ENCODE measurements at places on chromosomes 12 and 14.

GRCh38 chr12:97398704-97399103, 63.9 kb upstream of the RMST start:
- no peak for DNase-seq

- no peak for DNase-seq
Measured at GRCh38 chr14:98605043-98605442, 667.0 kb downstream of the BCL11B start.

GRCh38 chr14:102644523-102644922, 52.1 kb downstream of the RCOR1 start:
- DNase-seq: no peak

GRCh38 chr14:41986700-41987099, 380.0 kb downstream of the LRFN5 start:
- DNase-seq: no peak

DNA sequence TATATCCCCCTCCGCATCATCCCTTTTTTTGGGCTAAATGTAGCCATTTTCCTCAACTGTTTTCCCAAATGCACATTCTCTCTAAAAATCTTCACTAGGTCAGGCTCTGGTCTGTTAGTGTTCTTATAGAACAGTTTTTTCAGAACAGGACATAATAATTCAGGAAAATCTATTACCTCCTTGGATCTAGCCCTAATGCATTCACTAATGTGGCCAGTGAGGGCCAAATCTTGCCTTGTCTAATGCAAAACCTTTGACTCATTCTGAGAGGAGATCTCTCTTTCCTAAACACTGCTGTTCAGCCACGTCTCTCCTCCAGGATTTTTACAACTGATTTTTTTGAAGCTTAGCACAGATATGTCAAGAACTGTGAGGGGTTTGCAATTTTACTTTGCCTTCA, 15.5 kb downstream of the C14orf132 start:
- DNase-seq: no peak

DNA sequence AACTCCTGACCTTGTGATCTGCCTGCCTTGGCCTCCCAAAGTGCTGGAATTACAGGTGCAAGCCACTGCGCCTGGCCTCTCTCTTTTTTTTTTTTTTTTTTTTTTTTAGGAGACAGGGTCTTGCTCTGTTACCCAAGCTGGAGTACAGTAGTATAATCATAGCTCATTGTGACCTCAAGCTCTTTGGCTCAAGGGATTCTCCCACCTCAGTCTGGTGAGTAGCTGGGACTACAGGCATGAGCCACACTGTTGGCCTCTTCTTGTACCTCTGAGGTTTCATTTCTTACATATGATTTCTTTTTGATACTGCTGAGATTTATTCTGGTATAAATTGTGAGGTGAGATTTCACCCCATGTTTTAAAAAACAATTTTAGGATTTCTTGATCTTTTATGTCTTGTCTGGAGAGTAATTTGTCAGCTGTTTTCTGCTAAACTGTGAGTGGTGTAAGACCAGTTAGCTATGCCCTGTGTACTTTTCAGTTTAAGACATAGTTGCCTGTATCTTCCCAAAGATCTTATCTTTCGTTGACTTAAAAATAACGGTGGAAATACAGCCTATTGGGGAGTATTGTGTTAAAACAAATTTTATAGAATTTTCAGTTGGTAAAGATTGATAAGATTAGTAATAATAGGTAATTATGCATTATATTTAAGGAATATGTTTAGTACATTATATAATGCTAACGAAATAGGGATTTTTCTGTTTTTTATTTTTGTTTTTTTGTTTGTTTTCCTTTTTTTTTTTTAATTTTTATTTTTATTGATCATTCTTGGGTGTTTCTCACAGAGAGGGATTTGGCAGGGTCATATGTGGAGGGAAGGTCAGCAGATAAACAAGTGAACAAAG, 31.7 kb downstream of the WDR20 start:
- no peak for DNase-seq

- DNase-seq: no peak
Measured at GRCh38 chr14:51396222-51396815, 156.3 kb downstream of the TMX1 start.

DNA sequence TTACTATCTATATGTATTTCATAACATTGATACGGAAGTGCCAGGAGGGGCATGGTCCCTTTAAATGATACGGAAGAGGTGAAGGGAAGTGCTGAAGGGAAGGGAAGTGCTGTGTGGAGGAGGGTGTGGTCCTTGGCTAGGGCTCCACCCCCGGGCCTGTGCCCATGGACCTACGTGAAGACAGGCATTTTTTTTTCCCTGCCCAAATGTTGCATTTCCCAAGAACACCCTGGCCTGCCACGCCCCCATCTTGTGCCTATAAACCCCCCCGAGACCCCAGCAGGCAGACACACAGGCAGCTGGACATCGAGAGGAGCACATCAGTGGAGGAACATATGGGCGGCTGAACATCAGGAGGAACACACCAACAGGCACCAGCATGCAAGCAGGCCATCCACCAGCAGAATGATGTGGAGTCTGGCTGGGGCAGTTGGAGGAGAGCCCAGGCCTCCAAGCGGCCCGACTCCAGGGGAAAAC, 134.1 kb downstream of the SLC41A2 start:
- no peak for DNase-seq

DNA sequence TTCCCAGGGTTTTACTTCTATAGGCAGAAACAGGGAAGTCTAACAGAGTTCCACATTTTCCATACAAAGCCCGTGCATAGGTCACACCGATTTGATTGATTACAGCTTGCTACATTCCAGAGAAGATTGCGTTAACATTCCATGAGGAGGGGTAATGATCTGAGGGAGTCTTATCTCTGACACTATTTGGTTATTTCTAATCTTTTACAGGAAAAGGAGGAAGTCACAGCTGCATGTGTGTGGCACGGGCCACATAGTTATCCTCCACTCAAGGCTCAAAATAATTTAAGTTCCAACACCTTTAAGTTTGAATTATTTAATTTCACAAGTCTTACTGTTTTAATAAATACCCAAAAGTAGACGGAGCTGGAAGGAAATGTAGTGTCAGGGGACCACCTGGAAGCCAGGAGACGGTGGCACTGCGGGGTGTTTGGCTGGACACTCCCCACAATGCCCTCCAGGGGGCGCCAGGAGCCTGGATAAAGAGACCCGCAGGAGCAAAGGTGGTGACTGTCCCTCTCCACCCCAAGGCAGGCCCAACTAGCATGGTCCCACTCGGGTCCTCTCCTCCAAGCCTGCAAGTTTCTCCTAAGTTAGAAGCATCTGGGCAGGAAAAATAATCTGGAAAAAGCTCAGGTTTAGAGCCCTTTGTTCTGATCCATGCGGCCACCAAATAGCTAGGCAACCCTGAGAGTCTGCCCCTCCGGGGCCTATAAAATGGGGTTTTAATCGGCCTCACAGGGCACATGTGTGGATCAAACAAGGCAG, 20.2 kb downstream of the KRT8 start:
- peak; percentile 81 for DNase-seq

All from activated naive CD4-positive, alpha-beta T cell treated with Interleukin-2 at 50 U/mL for 16 hours (primary cell).